Stimulated activated naive CD4-positive, alpha-beta T cell treated with Interleukin-2 at 50 U/mL for 16 hours (primary cell): ENCODE measurements at places on chromosomes 4 and X.

GRCh38 chr4:915041-915474 lies 17.1 kb downstream of the GAK start:
- no peak for DNase-seq

- DNase-seq = no peak
Measured at GRCh38 chr4:108109997-108110416, 58.7 kb downstream of the LEF1 start.

- DNase-seq = no peak
Measured at GRCh38 chr4:3079694-3080123, 5.2 kb downstream of the HTT start.

DNA sequence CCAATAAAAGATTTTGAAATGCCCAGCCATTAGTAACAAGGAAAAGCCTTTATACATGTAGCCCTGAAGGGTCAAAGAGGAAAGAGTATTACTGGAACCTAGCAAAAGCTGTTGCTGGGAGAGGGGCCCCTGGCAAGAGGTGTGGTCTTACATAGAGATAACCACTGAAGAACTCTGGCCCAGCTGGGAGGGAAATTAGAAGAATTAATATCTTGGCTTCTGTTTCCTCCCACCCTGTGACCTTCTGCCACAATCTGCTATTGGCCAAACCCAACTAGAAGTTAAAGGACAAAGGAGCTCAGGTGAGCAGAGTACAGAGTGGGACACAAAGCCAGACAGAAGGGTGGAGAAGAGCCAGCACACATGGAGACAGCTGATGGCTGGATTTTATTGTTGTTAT lies 39.3 kb upstream of the CCNG2 start:
- DNase-seq = no peak

GRCh38 chrX:27619975-27620374 lies 29.8 kb downstream of the DCAF8L2 start:
- no peak for DNase-seq

DNA sequence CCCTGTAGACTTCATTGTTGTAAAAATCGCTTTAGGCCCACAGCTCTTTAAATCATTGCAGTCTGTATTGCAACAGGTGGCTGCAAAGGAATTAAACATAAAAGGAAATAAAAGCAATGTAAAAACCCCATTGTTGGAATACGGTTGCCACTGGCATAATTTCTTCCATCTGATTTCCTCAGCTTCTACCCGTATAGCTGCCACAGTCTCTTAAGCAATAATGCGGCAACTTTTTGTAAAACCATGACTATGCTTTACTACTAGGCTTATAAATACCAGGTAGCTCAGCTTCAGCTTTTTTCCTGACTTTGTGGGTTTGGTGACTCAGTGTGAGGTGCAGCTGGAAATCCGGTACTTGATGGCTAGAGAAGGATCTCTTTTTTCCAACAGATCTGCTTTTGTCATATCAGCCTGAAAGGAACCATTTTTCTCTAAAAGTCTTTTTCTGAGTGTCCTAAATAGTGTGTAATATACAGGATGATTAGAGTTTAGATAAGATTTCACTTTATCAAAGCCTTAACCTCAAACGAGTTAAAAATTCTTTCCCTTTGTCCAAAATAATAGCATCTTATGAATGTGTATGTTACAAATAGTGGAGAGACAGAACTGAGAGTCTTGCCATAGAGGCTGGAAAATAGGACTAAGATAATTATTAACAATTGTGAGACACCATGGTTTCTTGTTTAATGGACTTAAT lies 268.0 kb downstream of the ADGRL3 start:
- DNase-seq = no peak

DNA sequence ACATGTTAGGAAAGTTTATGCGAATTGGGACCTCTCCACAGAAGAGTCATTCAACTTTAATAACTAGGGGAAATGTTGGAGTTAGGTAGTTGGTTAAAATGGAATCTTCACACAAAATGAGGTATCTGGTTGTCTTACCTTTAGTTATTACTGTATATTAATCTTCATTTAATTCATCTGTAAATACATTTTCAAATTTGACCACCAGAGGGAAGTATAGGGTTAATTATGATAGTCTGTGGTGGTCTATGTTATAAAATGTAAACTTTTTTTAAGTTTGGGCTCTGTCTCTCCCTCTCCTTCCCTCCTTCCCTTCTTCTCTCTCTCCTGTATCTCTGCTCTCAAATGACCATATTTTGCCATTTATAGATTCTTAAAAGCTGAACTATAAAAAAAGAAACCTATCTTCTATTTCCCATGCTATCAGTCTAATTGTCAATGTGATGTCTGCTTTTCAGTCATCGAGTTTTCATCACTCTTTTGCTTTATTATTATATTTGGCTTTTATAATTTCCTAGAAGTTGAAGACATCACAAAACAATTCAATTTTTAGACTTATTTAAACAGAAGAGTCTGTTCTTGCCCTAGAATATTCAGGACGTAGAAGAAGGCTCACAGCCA lies 49.8 kb downstream of the TMEM144 start:
- DNase-seq = no peak

DNA sequence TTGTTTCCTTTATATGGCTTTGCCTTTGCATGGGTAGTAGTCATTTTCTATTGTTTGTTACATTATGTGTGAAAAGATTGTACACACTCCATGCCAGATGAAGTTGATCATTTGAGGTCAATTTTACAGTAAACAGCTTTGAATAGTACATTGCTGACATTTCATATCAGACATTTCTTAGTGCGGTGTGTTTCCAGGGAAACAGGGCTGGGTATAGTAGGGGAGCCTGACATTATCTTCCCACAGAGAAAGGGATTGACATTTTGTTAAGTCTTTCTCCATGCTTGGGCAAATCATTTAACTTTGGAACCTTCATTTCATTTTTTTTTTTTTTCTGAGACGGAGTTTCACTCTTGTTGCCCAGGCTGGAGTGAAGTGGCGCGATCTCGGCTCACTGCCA lies 5.0 kb downstream of the FUNDC2 start:
- DNase-seq = no peak

DNA sequence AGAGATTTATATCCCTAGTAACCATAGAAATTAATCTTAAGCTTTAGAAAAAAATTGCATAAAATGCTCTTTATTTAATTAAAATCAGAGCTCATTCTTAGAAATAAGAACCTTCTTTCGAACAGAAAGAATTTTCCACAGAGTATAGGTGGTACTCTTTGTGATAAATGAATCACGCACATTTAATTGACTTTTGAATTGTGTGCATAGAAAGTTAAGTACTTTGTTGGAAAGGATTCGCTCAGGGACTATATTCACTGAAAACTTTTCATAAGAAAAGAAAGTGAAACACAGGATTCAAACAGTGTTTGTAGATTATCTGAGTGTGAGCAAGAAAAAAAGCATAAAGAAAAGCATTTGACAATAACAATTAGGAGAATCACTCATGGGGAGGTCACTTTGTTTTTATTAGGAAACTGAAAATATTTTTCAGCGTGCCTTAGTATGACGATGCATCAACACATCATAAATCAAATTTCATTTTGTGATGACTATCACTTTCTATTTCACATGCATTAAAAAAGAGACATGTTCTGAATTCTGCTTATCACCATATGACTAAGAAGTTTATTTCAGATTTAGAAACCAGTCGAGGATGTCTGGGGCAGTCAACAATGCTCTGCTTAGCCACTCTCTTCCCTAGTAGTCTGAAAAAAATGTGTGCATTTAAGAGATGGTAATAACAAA lies 49.5 kb downstream of the STX18 start:
- no peak for DNase-seq

GRCh38 chr4:87049508-87049907 lies 114.7 kb downstream of the AFF1 start:
- no peak for DNase-seq

DNA sequence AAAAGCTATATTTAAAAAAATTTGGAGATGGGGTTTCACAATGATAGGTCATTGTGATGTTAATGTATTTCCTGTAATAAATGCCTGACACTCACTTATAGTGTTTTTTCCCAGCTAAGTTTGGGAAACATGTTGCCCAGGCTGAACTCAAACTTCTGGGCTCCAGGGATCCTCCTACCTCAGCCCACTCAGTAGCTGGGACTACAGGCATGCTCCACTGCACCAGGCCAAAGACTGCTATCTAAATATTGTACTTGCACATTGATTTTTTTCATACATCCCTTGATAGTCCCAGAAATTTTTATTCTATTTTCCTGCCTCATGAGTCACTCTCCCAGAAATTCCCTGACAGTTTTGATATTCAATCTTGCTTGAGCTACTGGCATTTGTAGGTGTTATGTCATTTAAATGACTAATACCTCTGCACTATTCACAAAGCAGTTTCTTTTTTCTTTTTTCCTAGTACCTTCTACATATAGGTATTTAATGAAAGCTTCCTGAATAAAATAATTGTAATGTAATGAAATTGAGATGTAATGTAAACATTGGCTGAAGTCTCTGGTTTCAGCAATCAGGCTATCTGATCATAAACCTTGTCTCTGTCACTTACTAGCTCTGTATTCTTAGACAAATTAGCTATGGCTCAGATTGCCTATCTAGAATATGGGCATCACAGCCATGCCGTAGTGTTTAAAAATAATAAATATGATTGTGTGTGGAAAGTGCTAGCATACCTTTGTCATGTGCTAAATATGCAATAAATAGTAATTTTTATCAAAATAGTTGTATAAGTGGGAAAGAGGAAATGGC lies 1973.0 kb upstream of the AGA start:
- DNase-seq = no peak

DNA sequence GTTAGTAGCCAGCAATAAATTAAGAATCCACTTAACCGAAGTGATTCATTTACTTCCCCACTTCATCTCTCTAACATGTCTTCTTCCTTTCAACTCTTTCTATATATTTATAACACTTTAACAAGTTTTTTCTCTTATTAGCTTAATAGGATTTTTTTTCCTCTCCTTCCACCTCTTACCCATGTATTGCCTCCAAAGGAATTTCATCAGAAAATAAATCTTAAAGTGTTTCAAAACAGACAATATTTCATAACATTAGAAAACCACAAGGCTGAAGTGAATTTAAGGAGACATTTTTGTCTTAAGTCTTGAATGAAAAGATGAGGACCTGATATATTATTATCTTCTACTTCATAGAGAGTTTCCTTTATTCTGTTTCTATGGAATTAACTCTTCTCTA lies 101.5 kb downstream of the PDGFC start:
- DNase-seq = no peak

- no peak for DNase-seq
Measured at GRCh38 chr4:5976921-5977320, 41.3 kb downstream of the C4orf50 start.

DNA sequence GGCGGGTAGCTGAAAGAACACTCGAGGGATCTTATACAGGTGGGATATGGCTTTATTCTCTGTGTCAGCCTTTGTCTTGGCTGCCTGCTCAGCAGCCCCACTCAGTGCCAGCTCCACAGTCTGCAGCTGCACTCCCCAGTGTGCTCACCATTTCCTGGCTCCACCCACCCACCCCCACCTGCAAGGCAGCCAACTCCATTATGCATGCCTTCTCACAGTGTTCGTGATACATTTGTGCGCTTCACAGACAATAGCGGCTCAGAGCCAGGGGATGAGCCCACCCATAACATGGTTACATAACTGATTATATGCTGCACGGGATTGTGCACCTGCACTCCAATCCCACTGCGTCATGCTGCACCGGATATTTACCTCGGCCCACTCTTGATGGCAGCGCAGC lies 8.8 kb upstream of the TMEM128 start:
- no peak for DNase-seq

GRCh38 chr4:78922207-78922606 lies 17.0 kb downstream of the PAQR3 start:
- DNase-seq = no peak

DNA sequence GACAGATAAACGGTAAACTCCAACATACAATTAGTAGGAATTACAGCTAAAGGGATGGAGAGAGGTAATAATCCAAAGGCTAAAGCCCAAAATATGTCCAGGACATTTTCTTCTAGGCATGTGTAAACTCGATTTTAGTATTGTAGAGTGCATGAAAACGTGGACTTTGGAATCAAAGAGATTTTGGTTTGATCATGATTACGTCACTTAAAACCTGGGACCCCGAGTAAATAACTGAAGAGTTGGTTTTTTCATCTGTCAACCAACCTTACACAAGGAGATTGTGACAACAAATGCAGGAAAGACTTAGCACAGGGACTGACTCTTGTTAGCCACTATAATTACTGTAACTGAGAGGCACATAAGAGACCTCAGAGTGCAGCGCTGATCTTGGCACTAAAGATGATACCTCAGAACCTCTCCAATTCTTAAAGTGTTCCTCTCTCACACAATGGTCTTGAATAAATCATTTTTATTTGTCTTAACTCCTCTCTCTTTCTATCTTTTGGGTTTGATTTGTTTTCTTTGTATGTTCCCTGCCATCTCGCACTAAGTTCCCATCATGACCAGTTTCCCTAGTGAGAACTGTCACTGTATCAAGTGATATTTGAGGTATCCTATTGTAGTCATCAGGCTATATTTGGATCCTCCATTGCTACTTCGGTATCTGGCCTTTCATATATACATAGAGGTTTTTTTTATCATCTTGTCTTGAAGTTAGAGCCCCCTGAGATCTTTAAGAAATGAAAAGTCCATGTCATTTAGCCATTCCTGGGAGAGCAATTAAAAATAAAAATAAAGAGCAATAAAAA lies 32.2 kb upstream of the MSL3 start:
- DNase-seq = no peak

DNA sequence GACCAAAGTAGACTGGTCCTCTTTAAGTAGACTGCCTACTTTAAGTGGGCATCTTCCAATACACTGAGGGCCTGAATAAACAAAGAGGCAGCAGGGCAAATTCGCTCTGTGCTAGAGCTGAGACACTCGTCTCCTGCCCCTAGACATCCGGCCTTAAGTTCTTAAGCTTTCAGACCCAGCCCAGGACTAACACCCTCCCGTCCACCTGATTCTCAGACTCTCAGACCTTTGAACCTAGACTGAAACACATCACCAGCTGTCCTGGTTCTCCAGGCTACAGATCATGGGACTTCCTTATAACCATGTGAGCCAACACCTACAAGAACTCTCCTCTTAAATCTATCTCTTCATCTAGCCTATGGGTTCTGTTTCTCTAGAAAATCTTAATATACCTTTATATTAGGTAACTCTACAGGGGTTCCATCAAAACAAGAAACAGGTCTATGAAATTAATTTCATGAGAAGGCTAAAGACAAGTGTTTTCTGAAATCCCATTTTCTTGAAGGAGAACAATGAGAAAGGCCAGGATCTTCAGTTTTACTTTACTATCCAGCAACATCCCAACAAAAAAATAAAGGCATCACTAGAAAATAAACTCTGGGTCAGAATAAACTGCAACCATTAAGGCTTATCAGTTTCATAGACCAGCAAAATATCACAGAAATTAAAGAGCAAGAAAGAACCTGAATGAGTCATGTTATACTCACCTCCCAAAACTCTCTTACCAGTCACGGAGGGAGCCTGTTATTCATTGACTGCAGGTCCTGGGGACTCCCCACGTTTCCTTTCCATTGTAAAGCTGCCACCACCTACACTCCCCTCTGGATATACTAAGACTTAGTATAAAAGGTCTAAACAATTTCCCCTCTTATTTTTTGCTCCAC lies 14.8 kb downstream of the ADGRA3 start:
- DNase-seq = no peak

- no peak for DNase-seq
Measured at GRCh38 chrX:152861116-152861515, 30.3 kb downstream of the NSDHL start.

- DNase-seq = no peak
Measured at GRCh38 chrX:72045552-72046277, 86.0 kb downstream of the RTL5 start.

- no peak for DNase-seq
Measured at GRCh38 chrX:23383411-23383810, 48.8 kb downstream of the PTCHD1 start.

GRCh38 chr4:139666735-139667281 lies 1.2 kb downstream of the MGST2 start:
- DNase-seq = no peak
